ENCODE measurements at places on chromosomes 3 and 15.

DNA sequence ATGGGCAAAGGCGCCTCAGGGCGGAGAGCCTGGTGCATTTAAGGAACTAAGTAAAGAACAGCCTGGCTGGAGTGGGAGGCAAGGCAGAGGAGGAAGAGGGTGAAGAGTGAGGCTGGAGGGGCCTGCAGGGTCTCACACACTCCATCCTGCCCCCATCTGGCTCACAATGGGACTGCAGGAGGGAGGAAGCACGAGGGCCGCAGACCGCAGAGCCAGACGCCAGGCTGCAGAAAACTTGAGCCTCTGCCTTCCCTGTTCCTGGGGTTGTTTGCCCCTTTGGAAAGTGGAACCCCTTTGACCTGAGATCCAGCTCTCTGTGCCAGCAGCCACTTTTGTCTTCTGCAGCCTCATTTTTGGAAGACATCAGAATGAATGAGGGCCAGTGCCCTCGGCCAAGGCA, 138.0 kb downstream of the SRGAP3 start:
- no peak for DNase-seq

GRCh38 chr15:80789296-80789695, 10.1 kb downstream of the CEMIP start:
- no peak for DNase-seq

DNA sequence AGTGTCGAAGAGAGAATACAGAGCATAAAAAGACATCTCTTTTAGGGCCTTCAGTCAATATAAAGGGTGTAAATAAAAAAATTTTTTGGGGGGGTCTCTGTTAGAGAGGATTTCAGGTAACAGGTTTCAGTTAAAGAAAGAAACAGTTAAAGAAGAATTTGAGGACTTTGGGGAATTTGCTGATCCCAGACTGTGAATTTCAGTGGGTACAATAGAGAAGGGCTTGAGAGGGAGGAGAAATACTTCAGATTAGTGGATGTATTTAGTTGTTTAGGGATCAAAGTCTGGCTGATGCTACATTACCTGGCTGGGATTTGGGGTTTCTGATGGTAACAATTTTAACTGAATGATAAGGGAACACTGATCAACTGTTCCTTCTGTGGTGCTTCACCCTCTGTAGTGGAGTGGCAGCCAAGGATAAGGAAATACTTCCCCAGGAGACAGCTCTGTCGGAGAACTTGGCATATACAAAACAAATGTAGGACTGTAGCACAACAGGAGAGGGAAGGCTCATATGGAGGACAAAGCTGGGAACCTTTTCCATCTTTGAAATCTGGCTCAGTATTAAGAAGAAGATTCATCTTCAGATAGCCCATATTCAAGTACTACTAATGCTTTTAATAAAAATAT, 79.2 kb downstream of the MEF2A start:
- DNase-seq = no peak

DNA sequence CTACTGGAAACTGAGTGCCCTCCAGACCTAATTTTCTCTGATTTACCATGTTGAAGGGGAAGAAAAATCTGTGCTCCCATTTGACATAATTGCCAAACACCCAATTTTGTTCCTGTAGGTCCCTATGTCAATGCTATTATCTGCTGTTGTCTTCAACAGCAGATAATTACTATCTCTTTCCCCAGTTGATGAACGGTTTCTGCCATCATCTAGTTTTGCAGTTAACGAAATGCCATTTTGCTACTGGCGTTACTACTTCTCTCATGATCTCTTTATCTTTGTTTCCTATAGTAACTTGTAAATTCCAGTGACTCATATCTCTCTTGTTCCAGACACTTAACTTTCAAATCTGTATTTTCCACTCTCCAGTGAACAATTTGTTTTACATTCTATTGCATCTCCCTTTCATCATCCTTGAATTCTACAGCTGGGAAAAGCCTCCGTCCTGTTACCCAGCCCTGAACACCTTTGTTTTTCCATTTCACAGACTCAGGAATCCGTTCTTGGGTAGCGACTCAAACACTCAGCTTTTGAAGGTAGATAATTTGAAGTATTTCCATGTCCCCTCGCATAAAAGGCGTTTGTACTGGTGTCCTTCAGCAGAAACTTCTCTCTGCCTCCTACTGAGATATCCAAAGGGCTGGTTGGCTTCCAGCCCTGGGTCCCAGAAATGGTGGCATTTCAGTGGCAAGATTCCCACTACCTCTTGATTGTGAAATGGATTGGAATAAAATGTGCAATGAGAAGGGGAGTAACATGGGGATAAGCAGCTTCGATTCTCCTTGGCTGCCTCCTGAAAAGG, 111.7 kb downstream of the FOXB1 start:
- DNase-seq = peak; percentile 57

DNA sequence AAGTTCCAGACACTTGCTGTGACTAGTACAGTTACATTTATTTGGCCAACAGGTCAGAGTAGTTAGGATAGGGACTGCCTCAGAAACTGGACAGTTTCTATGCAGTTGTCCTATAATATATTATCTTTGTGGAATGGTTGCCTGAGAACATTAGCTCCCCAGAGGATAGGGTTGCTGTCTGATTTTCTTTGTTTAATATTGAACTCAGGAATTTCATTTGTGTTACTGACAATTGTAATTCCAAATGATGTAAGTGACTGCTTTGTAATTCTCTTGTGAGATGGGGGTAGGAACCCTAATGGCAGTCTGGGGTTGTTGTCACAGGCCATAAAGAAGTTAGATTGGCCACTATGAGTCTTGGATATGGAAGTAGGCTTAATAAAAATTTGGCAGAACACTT, 2.2 kb downstream of the NXPE3 start:
- no peak for DNase-seq

- DNase-seq = no peak
Observed at GRCh38 chr3:135567223-135567622, 398.3 kb upstream of the PPP2R3A start.

GRCh38 chr3:32910954-32911353, 40.5 kb upstream of the CCR4 start:
- DNase-seq = no peak

DNA sequence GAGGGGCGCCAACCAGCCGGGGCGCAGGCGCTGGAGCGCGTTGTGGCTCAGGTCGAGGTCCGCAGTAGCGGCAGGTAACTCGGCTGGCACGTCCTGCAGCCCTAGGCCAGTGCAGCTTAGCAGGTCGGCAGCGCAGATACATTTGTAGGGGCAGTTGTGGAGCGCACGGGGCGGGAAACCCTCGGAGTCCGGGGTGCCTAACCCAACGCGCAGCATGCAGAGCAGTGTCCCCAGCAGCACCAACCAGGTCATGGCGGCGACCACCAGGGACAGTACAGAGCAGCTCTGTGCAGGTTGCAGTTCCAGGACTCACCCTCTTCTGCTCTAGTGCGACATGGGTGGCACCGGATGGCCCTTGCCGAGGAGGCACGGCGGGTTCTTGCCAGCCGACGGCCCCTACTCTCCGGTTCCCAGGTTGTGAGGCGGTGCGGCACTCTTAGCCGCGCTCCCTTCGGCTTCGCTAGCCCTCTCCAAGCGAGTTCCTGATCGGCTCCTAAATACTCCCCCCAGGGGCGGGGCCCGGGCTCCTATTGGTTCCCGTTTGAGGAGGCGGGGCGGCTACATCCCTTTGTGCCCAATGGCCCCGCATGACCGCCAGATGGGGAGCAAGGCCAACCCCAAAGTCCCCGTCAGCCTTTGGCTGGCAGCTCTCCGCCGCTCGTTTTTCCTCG, at the start of gene AMIGO3:
Gene AMIGO3 (minus strand): TSS at position 471 of the 671 bp plus-strand sequence. CDS start 219 bp downstream, at position 252.
- peak; percentile 77 for DNase-seq

- DNase-seq = no peak
Observed at GRCh38 chr3:104785947-104786346, 580.8 kb upstream of the ALCAM start.

GRCh38 chr15:27454281-27455075, 483.5 kb downstream of the GABRG3 start:
- DNase-seq = no peak

GRCh38 chr3:160395297-160395696, 3.7 kb downstream of the IFT80 start:
- peak; percentile 68 for DNase-seq

- DNase-seq = no peak
Observed at GRCh38 chr3:37847689-37848088, 14.0 kb upstream of the CTDSPL start.

DNA sequence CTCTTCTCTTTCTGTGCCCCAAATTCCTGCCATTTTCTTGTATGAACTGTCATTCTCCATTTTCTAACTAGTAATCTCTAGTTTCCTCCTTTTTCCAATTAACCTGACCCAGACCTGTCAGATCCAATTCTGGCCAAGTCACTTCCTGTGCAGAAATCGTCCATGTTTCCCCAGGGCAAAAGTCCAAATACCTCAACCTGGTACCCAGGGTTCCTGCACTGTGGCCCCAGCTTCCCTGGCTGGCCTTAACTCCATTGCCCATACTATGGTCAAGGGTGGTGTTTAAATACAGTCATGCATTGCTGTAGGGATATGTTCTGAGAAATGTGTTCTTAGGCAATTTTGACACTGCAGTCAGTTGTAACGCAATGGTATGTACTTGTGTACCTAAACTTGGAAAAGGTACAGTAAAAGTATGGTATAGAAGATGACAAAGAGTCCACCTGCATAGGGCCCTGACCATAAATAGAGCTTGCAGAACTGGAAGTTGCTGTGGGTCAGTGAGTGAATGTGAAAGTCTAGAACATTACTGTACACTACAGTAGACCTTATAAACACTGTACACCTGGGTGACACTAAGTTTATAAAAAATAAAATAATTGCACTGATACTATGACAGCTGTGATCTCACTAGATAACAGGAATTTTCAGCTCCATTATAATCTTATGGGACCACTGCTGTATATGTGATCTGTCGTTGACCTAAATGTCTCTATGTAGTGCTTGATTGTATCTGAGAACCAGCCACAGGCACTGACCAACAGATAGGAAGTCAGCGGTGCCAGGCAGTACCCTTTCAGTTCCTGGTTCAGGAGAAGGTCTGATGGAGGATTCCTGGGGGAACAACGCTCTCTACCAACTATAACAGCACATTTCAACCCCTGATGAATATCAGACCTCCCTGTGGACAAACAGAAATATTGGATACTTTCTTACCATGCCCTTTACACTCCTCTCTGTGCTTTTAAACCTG, 336.1 kb upstream of the PROK2 start:
- DNase-seq = no peak

- no peak for DNase-seq
Observed at GRCh38 chr3:116341899-116342298, 103.4 kb downstream of the LSAMP start.

GRCh38 chr15:54638666-54639065, 558.1 kb downstream of the RSL24D1 start:
- DNase-seq = no peak

DNA sequence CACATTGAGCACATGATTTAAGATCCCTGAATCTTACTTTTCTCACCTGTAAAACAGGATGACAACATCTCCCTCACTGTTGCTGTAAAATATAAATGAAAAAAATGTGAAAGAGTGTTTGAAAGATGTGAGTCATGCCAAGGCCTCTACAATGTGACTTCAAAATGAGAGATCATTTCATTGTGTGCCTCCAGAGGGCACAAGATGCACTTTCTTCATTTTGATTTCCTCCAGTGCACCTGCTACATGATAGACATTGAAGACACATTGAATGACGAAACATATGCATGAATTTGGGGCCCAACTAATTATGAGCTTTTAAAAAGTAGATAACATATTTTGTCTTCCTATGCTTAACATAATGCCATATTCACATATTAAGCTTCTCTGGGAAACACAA, 170.3 kb downstream of the MOBP start:
- DNase-seq = no peak

DNA sequence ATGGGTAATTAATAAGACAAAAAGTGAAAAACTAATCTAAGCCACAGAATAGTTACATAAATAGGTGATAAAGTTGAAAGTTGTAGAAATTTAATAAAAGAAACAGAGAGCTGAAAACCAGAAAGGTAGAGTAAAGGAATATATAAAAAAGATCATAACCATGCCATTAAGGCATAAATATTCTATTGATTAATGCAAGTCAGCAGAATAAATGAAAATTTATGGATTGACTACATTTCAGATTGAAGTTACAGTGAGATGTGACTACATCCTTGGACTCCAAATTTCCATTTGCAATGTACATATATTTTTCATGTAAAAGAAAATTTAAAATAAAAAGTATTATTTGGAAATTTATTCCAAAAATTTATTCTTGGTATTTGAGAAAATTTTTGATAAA, 1225.7 kb downstream of the OTOL1 start:
- no peak for DNase-seq

DNA sequence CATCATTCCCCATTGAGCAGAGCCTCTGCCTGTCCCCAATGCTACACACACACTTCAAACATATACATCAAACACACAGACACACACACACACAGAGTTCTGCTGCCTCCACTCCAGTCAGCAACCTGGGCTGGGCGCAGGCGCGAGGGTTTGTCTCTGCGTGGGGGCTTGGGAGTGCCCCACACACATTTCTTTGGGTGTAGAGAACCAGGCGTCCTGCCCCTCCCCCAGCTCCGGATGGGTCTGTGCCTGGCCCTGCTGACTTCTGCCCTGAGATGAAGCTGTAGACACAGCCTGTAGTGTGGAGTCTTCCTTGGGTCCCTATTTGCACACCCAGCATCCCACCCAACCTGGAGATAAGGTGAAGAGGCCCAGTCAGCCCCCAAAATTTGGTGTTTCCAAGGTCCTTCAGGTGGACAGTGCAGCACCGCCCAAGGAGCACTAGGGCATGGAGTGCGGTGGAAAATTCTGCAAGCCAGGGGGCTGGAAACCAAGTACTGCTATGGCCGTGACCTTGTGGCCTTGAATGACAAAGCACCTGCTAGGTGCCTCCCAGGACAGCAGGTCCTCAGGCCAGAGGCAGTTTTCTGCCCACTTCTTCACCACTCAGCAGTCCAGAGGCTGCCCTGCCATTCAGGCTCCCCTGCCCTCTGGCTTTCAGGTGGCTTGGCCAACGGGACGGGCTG, 26.8 kb downstream of the FBXW12 start:
- no peak for DNase-seq

DNA sequence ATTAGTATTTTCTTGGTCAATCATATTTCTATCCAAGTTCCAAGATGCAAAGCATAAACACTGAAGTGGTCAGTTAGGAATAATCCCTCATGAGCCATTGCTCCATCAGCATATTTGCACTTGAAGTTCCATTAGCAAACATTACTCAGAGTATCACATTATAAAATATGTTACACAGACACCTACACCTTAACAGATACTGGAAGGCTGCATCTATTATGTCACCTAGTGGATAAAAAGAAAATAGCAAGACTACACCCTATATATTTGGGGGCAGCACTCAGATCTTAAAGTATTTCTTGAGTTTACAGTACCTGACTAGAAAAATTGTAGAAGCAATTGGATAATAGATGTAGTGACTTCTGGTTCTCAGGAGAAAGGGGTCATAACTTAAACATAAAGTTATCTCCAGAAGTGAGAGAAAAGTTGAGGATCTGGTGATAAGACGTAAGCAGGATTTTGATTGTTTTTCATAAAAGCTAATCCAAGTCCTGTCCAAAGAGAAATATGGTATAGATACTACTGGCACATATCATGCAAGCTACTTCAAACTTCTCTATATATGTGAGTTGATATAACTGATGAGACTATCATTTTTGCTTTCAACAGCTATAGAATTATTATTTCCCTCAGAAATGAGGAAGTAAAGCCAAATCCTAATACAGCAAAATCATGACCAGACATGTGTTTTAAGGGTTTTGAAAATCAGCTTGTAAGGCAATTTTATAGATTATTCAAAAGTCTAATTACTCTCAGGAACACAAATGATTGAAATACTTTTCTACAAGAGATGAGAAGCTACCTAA, 422.2 kb downstream of the GBE1 start:
- no peak for DNase-seq

- no peak for DNase-seq
Observed at GRCh38 chr15:98924401-98925049, 83.1 kb downstream of the PGPEP1L start.
